ENCODE measurements at places on chromosomes 4 and X.

DNA sequence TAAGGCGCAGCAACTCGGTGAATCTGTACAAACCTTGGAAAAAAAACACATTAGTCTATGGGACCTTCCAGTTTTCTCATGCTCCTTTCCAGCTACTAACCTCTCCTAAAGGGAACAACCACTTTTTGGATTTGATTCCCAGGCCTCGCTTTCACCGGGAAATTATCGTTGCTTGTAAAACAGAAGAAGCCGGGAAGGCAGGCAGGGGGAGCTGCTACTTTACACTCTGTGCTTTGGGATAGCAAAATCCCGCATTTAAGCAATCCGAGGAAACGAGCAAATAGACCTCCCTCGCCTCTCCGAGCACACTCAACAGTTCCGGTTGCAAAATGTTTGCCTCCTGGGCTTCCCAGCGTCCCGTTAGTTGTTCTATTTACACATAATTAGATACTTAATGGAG, 1.2 kb downstream of the CD38 start:
- no peak for DNase-seq

- DNase-seq: peak; percentile 9
Measured at GRCh38 chrX:101550362-101550750, at the start of gene ARMCX1. TSS of gene ARMCX1 (plus strand) at chrX:101550547. CDS start at chrX:101552931, 2,384 bp downstream.

DNA sequence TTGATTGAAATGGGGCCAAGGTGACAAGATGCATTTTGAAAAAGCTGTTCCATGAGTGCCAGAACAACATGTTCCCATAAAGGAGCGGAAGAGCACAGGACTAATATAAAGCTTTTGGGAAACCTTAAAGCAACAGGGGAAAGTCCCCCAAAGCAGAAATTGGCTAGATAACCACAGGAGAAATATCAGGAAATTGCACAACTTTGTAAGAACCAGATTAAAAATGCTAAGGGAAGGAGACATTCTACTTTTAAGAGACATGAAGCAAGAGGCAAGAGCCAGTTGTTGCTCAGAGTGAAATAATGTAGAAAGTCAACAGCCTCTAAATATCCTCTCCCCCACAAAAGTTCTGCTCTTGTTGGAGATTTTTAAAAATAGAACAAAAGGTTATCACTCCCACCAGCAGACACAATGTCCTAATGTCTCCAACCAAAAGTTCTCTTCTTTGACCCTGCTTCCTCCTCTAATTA, 85.2 kb upstream of the LNX1 start:
- no peak for DNase-seq

DNA sequence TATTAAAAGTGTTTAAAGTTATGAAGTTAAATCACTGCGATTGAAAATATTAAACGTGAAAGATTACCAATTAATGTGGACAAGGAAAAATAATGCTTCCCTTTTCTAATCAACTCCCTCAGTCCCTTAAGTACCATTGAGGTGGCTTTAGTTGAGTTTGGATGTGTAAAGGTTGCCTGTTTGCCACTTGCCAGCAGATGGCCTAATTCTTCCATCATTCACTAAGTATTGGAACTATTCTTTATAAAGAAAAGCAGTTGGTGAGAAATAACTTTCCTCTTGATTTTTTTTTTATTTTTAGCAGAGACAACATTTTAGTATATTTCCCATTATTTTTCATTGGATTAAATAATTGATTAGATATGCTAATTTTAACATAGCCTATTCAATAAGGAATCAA, 295.9 kb upstream of the TACR3 start:
- no peak for DNase-seq

- DNase-seq: no peak
Measured at GRCh38 chr4:78464265-78464664, 87.3 kb upstream of the ANXA3 start.

GRCh38 chr4:71261633-71262121, 77.1 kb upstream of the SLC4A4 start:
- DNase-seq: no peak

- peak; percentile 42 for DNase-seq
Measured at GRCh38 chr4:3369781-3370674, 71.7 kb upstream of the HGFAC start.

GRCh38 chrX:119604766-119605463, 1.3 kb downstream of the NKRF start:
- no peak for DNase-seq

GRCh38 chr4:48139691-48140090, 5.6 kb upstream of the TXK start:
- no peak for DNase-seq

DNA sequence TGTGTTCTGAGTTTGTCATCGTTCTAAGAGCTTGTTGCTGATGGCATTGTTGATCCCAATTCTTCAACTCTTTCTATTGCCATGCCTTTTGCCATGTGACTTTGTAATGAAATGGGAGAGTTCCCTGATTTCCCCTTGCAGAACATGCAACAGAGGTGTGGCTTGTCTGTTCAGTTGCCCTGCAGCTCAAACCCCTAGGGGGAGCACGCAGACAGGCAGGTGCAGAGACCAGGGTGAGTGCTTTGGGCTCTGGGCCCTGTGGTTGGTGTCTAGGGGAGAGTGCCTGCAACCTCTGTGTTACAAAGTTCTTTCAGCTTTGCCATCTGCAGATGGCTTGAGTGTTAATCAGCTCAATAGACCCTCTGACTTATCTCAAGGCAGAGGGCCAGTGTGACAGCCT, 332.7 kb downstream of the MID1IP1 start:
- no peak for DNase-seq

GRCh38 chr4:155708782-155709181, 42.1 kb downstream of the GUCY1A1 start:
- DNase-seq: no peak

DNA sequence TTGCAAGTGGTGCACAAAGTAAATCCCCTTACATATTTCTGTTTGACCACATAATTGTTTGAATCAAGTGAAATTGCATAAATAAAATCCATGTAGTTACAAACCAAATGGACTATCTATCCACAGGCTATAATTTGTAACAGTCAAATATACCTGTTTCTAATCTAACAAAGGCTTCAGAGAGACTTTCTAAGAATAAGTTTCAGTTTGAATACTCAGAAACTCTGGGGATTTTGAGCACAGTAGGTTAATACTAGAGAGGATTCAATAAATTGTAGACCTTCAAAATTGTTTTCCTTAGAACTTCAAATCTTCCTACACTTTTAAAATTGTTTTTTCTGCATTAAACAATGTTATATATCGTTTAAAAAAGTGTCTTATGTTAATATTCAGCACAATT, 1250.1 kb downstream of the NLGN4X start:
- no peak for DNase-seq

DNA sequence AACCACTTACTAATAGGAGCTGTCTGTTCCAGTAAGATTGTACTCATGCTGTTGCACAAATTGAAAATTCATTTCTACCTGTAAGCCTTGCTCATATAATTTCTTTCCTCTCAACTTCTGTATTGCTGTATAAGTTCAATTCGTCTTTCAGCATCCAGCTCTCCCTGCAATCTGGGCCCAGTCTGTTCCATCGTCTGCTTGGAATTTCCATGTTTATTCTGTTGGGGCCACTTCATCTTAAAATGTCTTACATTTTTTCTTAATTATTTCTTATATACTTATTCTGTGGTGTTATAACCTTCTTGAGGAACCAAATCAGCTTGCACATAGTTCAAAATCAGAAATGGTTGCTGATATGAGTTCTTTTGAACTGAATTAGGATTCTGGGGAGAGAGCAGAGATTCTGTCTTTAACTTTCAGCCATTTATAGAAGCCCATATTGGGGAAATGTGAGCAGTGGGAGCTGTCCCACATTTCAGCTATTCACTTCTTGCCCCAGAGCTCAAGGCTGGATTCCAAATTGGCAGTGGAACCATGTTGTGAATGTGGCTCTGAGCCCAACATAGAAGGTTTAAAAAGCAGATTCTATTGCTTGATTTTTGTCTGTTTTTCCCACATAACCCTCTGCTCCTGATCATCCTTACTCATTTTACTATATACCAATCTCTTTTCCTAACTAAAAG, 291.9 kb downstream of the BMPR1B start:
- no peak for DNase-seq

- no peak for DNase-seq
Measured at GRCh38 chr4:43512253-43512652, 619.7 kb downstream of the GRXCR1 start.

DNA sequence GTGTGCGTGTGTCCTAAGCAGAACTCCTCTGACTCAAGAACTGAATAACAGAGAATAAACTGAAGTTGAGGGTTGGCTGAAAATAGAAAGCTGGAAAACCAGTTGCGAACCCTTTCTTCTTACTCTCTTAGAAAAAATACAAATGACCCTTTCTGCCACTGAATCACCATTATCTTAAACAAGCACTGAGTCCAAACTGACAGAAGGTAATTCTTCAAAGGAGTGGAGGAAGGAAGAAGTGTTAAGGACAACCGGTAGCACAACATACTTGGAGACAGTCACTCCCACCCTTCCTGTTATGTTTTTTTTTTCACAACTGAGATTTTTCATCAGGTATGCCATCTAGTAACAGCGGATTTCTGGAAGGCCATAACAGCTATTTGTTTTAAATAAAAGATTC, 38.1 kb downstream of the HELQ start:
- no peak for DNase-seq

GRCh38 chrX:125308653-125309052, 11.0 kb upstream of the TEX13C start:
- no peak for DNase-seq

GRCh38 chr4:127403471-127404084, 229.2 kb upstream of the INTU start:
- DNase-seq: no peak

GRCh38 chr4:4524364-4524763, 17.5 kb downstream of the STX18 start:
- no peak for DNase-seq

DNA sequence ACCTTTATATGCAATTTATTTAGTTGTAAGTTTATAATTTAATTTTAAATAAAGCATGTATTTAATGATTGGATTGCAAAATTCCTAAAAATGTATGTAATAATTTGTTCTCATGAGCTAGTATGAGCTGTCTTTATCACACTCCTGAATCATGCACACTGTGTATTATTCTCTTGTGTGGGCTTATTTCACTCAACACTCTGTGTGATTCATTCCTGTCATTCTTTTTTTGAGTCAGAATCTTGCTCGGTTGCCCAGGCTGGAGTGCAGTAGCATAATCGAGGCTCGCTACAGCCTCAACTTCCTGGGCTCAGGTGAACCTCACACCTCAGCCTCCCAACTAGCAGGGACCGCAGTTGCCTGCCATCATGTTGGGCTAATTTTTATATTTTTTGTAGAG, 123.1 kb upstream of the SLC34A2 start:
- DNase-seq: no peak

DNA sequence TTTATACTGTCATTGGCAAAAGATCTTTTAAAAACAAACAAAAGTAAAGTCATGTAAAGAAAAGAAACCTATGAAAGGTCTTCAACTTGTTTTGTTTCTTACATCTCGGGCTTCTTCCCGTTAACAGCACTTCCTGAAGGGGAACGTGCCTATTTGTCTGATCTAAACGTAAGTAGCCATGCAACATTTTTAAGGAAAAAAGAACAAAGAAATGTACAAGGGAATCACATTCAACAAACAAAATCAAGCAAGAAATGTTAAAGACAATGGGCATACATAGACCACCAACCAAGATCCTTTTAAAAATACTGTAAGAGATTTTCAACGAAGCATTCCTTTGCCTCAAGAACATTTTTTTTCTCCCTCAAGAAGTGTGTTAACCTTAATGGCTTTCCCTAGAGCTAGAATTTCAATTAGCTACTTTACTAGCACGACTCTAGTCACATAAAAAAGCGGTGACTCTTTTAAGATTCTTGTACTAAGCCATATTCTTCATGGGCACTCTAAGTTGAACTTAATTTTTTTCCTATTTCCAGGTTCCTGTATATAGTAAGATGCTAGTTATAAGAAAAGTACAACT, 112.0 kb upstream of the TTC29 start:
- DNase-seq: no peak

- no peak for DNase-seq
Measured at GRCh38 chrX:155544881-155545280, 67.9 kb downstream of the TMLHE start.

DNA sequence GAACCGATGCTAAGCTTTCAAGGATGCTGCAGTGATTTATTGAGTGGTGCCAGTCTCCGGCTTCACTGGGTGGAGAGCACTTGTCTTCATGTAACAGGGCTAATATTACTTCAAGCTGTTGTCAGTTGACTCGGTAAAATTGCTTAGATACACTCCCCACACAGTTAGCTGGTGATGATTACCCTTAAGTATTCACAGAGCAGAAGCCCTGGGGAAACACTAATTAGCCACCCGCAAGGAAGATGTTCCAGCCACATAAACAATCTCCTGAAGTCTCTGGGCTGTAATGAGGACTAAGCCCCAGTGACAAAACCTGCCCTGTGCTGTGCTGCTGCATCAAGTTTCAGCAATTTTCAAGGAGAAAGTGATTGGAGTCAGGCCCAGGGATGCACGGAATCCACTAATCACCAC, 37.3 kb upstream of the GK2 start:
- DNase-seq: no peak

- no peak for DNase-seq
Measured at GRCh38 chrX:38192007-38192810, 28.5 kb downstream of the SRPX start.

- DNase-seq: no peak
Measured at GRCh38 chr4:73066445-73066844, 3.1 kb downstream of the COX18 start.

- no peak for DNase-seq
Measured at GRCh38 chr4:107835406-107835805, 10.7 kb downstream of the SGMS2 start.

DNA sequence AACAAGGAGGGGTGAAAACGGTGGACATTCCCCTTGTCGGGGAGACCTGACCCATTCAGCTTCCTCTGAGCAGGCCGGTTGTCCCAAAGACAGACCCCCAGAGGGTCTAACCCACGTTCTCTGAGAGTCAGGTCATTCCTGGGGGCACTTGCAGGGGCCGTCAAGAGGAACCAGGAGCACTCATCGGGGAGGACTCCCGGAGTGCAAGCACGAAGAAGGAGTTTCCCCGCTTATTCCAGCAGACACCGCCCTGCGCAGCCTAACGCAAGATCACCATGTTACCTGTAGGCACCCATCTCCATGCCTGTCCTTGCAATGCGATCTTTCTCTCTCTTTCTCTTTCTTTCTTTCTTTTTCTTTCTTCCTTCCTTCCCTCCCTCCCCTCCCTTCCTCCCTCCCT, 154.2 kb downstream of the SHOX start:
- no peak for DNase-seq

- DNase-seq: no peak
Measured at GRCh38 chr4:52983563-52984303, 121.6 kb downstream of the RASL11B start.

DNA sequence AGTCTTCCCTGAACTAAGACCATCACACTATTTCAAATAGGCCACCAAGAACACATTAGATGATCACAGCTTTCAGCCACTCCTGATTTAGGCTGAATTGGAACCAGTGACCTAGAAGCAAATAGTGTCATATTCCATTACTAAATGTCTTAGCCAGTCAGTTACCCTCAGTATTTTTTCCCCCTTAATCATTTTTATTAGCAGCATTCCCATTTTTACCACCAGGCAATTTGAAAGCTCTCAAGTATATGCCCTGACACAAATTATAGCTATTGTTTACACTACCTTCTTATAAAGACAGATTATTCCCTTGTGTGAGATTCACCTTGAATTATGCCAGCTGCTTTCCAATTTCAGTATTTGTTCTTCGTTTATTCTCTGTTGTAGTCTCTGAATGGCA, 1146.9 kb downstream of the PDHA2 start:
- DNase-seq: no peak

GRCh38 chr4:57100979-57101651, 9.1 kb downstream of the IGFBP7 start:
- no peak for DNase-seq
